ENCODE measurements at places on chromosomes 4 and X.

- no peak for DNase-seq
These were observed 12.8 kb upstream of the AKAP17A start for GRCh38 chrX:1578511-1579173.

DNA sequence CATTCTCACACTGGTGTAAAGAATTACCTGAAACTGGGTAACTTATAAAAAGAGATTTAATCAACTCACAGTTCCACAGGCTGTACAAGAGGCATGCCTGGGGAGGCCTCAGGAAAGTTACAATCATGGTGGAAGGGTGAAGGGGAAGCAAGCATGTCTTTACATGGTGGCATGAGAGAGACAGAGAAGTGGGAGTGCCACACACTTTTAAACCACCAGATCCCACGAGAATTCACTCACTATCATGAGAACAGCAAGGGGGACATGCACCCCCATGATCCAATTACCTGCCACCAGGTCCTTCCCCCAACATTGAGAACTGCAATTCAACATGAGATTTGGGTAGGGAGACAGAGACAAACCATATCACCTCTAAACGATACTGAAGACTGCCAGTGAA, 23.0 kb downstream of the EPGN start:
- no peak for DNase-seq

GRCh38 chr4:64068096-64068495, 341.2 kb downstream of the TECRL start:
- DNase-seq = no peak

- no peak for DNase-seq
These were observed 3.7 kb downstream of the GABRQ start for GRCh38 chrX:152641256-152641875.

GRCh38 chr4:166625018-166625637, 609.2 kb downstream of the SPOCK3 start:
- no peak for DNase-seq

- peak; percentile 67 for DNase-seq
These were observed 25.3 kb downstream of the FAM241A start for GRCh38 chr4:112170451-112170993.

- no peak for DNase-seq
These were observed 13.0 kb upstream of the TMEM156 start for GRCh38 chr4:39044956-39045826.

DNA sequence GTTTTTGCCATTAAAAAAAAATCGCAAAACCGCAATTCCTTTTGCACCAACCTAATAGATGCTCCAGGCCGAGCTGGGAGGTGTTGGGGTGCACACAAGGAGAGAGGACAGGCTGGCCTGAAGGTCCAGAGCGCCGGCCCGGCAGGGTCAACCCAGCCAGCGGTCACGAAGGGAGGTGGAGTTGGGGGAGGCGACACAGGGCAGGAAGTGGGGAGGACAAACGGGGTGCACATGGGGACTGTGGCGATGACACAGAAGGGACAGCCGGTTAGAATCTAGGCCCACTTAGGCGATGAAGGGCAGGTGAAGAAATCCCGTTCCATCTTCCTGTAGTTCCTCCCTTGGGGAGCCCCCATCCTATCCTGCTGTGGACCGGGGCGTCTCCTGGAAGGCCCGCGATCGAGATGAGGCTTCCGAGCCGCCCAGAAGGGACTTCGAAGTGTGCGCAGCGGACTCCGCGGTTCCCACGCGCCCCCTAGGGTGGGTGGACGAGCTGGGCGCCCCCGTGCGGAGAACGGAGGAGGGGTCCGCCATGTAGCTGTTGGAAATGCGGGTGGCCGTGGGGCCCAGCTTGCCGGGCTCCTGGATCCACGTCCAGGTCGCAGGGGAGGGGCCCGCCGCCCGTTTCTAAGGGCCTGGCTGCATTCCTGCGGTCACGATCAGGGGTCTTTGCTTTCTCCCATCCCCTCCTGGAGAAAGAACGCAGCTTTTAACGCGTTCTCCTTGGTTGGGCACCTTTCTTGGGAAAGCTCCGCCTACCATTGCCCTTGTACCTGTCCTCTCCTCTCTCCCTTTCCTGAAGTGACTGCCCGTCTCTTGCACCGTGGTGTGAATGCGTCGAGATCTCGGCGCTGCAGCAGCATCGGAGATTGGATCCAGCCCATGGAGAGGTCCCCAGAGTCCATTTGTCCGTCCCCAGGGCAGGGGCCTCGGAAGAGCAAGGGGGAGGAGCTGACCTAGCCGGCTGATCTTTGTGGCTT, 17.0 kb upstream of the HPF1 start:
- DNase-seq = no peak

- DNase-seq = no peak
These were observed 225.8 kb downstream of the GABRG1 start for GRCh38 chr4:45897946-45898585.

DNA sequence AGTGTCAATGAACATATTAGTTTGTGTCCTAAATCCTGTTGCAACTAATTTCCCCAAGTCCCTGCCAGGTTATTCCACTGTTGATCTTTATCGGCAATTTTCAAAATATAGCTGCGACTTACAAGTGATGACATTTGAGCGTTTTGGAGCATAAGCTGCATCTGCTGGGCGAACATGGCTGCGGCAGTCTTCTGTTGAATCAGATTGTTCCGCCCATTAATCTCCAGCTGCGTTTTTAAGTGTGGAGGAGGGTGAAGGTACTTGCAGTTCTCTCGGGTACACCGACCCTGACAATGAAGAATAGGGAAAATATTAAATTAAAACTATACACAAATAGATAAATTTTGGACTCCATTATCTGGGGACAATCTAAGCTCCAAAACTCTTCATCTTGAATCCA, 82.7 kb downstream of the MBNL3 start:
- DNase-seq = no peak

- no peak for DNase-seq
These were observed 123.9 kb downstream of the ANTXR2 start for GRCh38 chr4:79949178-79949577.

- no peak for DNase-seq
These were observed 215.6 kb downstream of the DHX15 start for GRCh38 chr4:24368801-24369200.

GRCh38 chrX:22147214-22147613, 115.1 kb downstream of the PHEX start:
- no peak for DNase-seq

DNA sequence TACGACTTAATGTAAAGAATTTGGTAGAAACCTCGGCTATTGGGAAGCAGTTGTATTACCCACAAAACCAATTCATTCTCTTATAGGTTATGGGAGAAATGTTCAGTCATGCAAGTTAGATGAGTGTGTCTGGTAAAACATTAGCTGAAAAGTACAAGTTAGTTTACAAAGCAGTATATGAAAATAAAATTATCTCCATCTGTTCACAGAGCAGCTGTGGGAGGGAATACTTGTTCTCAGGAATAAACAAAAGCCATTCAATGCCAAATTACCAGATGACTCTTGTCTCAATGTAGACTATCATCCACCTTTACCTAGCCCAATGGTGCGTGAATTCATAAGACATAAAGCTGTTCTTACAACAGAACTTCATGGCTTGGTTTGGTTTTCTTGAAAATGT, 28.6 kb downstream of the STAP1 start:
- DNase-seq = no peak

GRCh38 chr4:187010052-187010451, 286.4 kb upstream of the FAT1 start:
- no peak for DNase-seq

- DNase-seq = no peak
These were observed 687.0 kb downstream of the DMD start for GRCh38 chrX:32524385-32524784.

DNA sequence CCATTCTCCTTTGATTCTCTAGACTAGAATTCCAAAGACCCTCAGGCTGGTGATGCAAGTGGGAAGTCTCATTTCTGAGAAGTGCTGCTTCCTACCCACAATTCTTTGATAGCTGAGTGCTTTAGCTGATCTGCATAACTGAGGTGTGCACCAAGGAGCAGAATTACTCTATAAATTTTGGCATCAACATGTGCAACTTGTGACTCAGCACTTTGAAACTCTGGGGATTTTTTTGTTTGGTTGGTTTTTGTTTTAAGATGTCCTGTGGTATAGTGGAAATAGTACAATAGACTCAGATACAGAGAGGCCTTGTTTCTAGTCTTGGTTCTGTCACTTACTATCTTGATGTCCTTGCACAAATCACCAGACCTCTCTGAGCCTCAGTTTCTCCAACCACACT, 148.4 kb downstream of the AR start:
- peak; percentile 9 for DNase-seq

GRCh38 chrX:73266766-73267165, 52.1 kb upstream of the NAP1L2 start:
- no peak for DNase-seq

DNA sequence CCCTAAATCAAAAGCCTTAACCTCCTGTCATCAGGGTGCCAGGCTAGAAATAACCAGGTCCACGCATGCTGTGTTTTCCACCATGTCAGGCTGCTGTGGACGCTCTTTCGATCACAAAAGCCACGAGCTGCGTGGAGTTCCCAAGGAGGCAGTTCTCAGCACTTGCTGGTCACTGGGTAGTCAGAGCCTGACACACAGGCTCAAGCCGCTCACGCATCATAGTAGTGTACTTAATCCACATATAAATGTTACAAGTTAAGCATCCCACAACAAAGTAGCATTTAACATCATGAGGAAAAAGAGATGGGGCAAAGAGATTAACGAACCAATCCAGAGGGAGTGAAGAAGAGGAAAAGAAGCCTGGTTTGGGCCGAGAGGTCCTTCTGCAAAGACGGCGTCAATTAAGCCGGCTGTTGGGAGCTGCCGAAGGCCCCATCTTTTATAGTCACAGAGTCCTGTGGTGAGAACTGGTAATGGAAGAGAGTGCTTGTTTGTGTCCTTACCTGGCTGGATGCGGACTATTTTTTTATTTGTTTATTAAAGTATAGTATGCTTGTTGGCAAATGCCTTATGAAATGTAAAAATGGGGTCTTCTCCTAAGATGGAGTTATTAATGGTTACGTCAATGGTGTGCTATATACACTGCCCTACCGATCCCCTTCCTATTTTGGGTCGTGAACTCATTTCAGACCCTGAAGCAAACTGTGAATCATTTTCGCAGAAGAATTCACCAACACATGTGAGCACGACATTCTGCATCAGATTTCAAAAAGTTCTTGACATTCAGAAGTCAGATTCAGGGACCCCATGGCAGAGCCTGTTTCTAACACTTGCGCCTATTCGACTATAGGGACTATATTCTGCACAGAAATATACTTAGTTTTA, 675 bp downstream of the PRIMPOL start:
- no peak for DNase-seq

DNA sequence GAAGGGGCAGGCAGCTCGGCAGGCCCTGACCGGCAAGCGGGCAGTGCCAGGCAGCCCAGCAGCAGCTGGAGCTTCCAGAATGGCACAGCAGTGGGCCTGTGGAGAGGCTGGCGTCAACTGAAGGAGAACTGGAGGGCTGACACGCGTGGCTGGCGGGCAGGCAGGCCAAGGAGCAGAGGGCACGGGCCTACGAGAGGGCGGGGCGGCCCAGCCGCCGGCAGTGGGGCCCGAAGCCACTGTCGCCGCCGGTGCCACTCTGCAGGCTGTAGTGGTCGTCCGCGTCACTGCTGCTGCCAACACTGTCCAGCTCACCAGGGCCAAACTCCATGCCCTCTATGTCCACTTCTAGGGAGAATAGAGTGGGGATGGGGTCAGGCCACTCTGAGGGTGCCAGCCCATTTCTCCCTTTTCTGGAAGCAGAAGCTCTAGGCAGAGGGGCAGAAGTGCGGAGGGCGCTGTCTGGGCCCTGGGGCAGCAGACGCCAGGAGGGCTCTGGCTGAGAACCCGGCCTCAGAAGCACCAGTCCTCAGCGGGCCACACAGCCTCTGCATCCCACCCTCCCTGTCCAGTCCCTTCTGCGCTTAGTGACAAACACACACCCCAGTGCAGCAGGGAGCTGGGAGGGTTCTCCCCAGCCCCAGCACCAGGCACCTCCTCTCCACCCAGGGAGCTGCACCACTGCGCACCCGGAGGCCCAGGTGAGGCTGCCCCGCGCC, 8.6 kb upstream of the HAUS3 start:
- no peak for DNase-seq

DNA sequence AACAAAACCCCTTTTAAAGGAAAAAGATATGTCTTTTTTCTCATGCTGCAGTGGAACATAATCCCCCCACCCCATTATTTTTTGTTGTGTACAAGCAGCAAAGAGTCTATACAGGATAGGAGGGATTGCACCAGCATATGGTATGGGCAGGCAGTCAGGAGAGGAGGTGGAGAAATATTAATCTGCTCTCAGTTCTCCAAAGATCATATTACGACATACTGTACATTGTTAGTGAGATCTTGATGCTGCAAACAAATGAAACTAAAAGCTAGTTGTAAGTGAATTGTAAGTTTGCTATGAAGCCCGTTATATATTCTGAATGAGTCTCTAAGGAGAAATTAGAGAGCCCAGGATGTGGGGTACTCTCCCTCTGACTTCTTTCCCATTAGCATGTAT, 75.3 kb downstream of the RAPGEF2 start:
- DNase-seq = no peak

- DNase-seq = no peak
These were observed 490.2 kb downstream of the TLL1 start for GRCh38 chr4:166363198-166363597.

GRCh38 chrX:148755111-148755510, 254.7 kb downstream of the AFF2 start:
- DNase-seq = no peak

DNA sequence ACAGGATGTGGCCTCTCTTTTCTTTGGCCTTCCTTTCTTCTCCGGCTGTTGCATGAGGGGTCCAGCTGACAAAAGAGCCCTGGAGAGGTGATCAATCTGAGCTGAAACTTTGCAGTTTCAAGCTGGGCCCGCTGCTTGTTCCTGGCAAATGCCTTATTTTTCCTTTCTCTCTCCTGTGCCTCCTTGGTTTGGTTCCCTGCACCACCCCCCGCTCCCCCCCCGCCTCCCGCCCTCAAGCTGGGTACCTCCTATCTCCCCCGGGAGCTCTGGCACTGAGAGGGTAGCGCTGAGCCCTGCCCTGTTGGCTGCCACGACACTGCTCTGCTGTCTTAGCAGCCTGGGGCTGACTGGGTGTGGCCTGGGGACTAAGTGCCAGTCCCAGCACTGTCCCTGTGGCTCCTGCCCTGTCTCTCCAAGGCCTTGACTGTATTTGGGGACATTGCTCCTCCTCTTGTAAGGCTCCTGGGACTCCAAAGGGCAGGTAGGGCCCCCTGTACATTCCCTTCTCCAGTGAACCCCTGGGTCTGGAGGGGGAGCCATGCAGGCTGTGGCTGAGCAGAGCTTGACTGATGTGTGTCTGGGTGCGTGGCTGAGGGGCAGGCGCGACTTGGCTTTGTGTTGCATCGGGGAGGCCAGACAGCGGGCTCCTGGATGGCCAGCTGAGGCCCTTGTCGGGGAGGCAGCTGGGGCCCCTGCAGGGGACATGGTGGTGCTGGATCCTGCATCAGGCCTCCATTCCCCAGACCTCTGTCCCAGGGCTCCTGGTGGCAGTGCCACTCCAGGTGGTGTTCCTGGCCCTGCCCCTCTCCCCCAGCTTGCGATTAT, 1.1 kb downstream of the PLXNA3 start:
- DNase-seq = no peak

DNA sequence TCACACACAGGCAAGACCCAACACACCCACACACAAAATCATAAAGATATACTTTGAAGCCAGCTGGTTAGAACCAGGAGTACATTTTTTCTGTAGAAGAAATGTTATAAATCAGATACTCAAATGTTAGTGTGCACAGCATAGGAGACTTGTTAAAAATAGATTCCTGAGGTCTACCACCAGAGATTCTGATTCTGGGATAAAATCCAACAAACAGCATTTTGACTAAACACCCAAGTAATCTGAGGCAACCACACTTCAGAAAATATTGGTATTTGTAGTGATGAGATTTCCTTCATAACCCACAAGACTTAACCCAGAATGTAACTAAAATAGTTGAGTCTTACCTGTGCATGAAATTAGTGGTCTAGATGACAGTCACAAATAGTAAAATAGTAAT, 301.8 kb downstream of the HNRNPD start:
- no peak for DNase-seq

- DNase-seq = no peak
These were observed 77.3 kb upstream of the LIMCH1 start for GRCh38 chr4:41460641-41461040.
